CD4-positive, alpha-beta memory T cell (primary cell): ENCODE measurements at places on chromosomes 7 and 10.

GRCh38 chr10:79449181-79450146 lies 4.0 kb upstream of the ZCCHC24 start:
- DNase-seq: peak; percentile 31

GRCh38 chr7:5359344-5359743 lies 64.3 kb downstream of the TNRC18 start:
- DNase-seq: no peak

- no peak for DNase-seq
Observed at GRCh38 chr10:98302741-98303365, 34.9 kb upstream of the LOXL4 start.

DNA sequence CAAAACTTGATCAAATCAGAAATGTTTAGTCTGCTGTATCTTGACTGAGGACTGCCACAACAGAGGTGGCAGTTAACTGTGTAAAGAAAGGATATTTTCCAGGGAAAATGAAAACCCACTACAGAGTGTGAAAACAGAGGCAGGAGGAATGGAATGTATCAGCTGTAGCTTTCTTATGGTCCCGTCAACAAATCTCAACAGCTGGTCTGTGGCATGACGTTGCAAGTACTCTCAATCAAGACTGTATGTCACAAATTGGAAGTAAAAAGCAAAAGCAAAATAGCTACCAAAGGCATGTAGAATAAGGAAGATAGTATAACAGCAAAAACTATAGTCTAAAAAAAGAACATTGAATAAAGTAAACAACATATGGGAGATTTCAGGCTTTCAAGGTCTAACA lies 123.5 kb downstream of the KMT2C start:
- DNase-seq: no peak
